ENCODE measurements at places on chromosomes 11 and 22.

- DNase-seq, result no peak
Observed at GRCh38 chr11:46918083-46918787, at the start of gene LRP4. Gene LRP4 (minus strand): TSS chr11:46918550. CDS start chr11:46918379, 171 bp downstream.

DNA sequence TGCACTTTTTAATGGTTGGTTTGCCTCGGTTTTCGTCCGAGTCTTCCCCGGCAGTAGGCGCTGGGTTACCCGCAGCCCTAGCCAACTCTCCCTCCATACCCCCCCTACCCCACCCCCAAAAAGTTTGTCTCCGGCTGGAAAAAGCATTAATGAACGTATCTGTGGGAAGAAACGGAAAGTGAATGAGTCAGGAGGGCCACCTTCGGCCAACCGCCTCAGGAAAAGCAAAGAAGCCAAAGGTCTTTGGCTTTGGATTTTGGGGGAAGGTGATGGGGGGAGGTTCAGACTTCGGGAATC is 508 bp upstream of the FLI1 start:
- no peak for DNase-seq

GRCh38 chr22:24077416-24077815 is 66.3 kb downstream of the CABIN1 start:
- no peak for DNase-seq

DNA sequence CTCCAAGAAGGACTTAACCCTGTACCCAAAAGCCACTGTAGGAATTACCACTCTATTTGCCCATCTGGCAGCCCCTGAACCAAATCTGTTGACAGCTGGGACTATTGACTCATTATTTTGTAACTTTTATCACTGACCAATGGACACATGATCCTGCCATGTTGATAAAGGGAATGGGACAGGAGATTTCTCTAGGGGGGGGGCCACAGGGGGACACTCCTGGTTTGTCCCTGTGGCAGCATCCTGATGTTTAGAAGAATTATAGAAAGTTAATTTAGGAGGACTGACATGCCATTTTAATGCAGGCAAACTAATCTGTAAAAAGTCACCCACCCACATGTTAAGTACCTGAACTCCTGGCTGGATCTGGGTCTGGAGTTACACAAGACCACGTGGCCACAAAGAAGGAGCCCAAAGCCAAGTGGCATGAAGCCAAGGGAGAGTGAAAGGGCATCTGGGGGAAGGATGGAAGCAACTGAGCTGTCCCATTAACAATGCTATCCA is 558.1 kb downstream of the ETS1 start:
- DNase-seq, result no peak

DNA sequence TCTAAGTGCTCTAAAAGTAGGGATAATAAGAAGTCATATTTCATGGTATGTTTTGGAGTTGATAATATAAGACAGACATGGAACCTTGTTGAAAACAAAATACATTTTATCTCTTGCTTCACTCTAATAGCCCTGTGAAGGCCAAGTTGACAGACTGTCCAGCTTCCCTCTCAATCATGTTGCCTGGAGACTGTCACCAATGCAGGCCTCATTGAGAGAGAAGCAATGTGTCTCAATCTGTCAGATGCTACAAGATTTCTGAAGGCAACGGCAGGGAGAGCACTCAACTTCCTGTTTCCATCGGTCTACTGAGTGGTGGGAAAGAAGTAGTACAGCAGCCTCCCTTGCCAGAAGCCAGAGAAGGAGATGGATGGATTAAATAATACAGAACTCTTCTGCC is 23.6 kb upstream of the FJX1 start:
- no peak for DNase-seq

DNA sequence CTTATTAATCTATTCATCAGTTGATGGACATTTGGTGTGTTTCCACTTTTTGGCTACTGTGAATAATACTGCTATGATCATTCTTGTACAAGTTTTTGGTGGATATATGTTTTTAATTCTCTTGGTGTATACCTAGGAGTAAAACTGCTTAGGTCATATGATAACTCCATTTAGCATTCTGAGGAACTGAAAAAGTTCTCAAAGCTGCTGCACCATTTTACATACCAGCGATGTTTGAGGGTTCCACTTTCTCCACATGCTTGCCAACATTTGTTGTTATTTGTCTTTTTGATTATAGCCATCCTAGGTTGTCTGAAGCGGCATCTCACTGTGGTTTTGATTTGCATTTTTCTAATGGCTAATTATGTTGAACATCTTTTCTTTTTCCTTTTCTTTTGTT is 4.1 kb upstream of the ACER3 start:
- no peak for DNase-seq

- no peak for DNase-seq
Observed at GRCh38 chr11:3877364-3878257, 22.1 kb downstream of the STIM1 start.

- no peak for DNase-seq
Observed at GRCh38 chr22:44449061-44449682, 48.9 kb downstream of the RTL6 start.

DNA sequence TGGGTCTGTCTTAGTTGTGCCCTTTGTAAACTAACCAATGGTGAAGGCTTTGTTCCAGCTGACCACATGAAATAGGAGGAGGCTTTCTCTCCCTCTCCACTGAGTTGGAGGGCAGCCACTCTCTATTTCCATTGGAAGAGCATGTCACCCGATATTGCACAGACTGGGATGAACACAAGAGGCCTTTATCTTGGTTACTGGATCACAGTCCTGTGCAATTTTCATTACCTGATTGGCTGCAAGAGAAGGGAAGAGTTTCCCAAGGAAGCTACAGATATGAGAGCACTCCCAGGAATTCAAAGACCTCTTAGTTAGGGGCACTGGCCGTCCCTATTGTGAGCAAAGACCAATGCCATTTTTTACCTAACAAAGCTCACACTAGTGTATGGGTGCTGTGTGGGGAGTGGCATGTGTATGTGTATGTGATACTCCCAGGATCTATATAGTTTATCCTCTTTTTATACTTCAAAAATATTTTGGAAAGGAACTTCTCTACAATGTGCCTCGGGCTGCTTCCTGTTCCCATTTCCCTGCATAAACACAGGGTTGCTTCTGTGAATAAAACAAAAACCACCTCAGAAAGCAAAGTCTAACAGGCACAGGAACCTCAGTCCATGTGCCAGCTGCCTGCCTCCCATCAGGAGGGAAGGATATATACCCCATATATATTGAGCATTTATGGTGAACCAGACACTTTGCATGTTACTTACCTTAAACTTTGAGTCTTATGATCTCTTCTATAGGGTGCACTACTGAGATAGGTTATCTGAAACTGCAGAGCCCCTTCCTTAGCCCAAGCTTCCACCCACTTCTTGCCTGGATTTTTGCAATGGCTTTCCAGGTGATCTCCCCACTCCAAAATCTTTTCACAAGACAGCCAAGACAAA is 126.5 kb downstream of the RASSF10 start:
- peak; percentile 36 for DNase-seq

DNA sequence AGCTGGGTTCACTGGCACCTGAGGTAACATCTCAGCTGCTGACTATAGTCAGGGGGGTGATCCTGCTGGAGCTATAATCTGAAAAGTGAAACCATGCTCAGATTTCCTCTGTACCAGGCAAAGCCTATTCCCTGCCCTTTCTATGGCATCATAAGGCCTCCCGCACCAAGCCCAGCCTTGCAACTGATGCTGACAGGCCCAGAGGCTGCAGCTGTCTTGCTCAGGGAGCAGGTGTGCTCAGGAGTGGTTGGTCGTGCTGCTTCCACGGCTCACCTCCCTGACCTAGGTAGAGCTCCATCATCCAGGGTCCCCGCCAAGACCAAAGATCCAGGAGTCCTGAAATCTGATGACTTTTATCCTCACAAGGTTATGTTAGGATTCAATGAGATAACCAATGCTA is 121.7 kb downstream of the FEZ1 start:
- DNase-seq, result no peak

DNA sequence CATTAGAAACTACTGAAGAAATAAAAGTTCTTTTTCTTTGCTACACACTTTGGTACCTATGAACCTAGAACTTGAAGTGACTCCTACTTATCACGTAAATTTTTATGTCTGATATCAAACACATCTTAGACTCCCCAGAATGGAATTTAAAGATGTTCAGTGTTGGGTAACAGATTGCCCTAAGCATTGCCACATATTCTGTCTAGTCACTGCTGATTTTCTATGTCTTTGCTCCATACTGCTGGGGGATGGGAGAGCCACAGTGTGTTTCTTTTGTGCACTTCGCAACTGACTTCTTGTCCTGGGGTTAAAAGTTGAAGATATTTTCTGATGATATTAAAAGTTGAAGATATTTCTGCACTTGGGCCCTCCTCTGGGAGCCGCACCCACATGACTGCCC is 19.4 kb upstream of the MYO18B start:
- DNase-seq, result no peak

DNA sequence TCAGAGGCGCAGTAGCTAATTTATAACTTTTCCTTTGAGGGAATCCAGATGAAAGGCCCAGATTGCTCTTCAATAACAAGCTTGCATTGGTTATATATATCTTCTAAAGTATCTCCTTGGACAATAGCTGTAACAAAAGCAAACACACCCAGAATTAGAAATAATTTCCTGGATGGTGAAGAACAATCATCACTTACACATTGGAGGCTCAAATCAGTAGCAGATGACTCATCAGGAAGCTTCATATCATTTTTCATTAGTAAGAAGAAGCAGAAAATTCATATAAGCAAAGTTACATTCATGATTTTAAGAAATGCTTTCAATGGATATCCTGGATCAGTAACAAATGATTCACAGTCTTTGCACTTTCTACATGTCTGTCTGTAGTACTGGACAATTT is 173.6 kb upstream of the CCDC90B start:
- no peak for DNase-seq
